ENCODE measurements at places on chromosomes 4 and X. TPM values are rescaled to one million over a fixed set of nuclear protein-coding genes. Genes with fewer than 3 reads are reported as not detected.
A peak's percentile ranks its signal among the peaks of the same experiment; 100 is the strongest.

GRCh38 chr4:18077808-18078207, 56.3 kb upstream of the LCORL start:
- DNase-seq: no peak
- no peak overlapping the region for H3K4me3 ChIP-seq
- H3K27me3 ChIP-seq: peaks cover 6% of the 10 kb centered on the region
- no peak overlapping the region for H3K27ac ChIP-seq

DNA sequence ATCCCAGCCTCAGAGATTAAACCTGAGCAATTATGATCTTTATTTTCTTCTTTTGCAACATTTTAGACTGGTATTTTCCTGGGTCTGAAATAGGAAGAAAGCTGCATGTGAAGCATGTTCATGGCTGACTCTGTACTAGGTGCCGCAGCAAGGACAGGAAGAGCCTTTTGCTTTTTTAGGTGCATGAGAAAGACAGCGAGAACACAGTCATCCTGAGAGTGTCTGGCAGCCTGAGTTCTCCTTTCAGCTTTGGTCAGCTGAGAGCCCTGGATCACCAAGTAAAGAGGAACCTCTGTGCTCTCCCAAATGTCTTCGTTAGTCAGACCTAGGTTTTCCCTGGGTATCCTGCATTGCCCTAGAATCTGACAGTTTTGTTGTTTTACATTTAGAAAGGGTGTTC, 29.8 kb downstream of the FAM149A start:
- no peak overlapping the region for H3K27ac ChIP-seq
- no peaks in the 10 kb centered on the region for H3K36me3 ChIP-seq
- no peak overlapping the region for H3K4me3 ChIP-seq
- H3K27me3 ChIP-seq: peaks cover 7% of the 10 kb centered on the region
- peaks cover 4% of the 10 kb centered on the region for H3K4me1 ChIP-seq
- no peak for DNase-seq

The TAF7L gene
- not detected for total RNA-seq

DNA sequence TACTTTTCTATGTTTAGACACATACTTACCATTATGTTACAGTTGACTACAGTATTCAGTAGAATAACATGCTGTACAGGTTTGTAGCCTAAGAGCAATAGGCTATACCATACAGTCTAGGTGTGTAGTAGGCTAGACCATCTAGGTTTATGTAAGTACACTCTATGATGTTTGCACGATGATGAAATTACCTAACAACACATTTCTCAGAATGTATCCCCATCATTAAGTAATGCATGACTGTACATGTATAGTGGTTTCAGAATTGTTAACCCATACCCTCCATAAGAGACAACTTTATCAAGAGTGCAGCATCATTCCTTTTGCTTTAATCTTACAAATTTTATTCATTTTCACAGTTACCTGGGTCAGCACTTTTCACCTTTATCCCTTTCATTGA, 126.8 kb downstream of the CLCN5 start:
- no peak overlapping the region for H3K27ac ChIP-seq
- no peak overlapping the region for H3K4me3 ChIP-seq
- H3K36me3 ChIP-seq: peaks cover 2% of the 10 kb centered on the region
- no peaks in the 10 kb centered on the region for H3K27me3 ChIP-seq
- no peaks in the 10 kb centered on the region for H3K4me1 ChIP-seq
- no peak for DNase-seq

- peaks cover 2% of the 10 kb centered on the region for H3K36me3 ChIP-seq
- H3K27me3 ChIP-seq: no peaks in the 10 kb centered on the region
- no peak overlapping the region for H3K4me3 ChIP-seq
- no peak overlapping the region for H3K27ac ChIP-seq
These were observed 63.9 kb upstream of the SMIM10 start for GRCh38 chrX:134926864-134927263.

The PPP1R2C gene
- not detected for total RNA-seq

The NUDT10 gene
- total RNA-seq: 1.4 TPM

- peaks cover 94% of the 10 kb centered on the region for H3K27me3 ChIP-seq
- H3K4me1 ChIP-seq: no peaks in the 10 kb centered on the region
- peaks cover 5% of the 10 kb centered on the region for H3K36me3 ChIP-seq
- no peak for DNase-seq
These were observed 7.9 kb downstream of the PITX2 start for GRCh38 chr4:110614976-110615352.

DNA sequence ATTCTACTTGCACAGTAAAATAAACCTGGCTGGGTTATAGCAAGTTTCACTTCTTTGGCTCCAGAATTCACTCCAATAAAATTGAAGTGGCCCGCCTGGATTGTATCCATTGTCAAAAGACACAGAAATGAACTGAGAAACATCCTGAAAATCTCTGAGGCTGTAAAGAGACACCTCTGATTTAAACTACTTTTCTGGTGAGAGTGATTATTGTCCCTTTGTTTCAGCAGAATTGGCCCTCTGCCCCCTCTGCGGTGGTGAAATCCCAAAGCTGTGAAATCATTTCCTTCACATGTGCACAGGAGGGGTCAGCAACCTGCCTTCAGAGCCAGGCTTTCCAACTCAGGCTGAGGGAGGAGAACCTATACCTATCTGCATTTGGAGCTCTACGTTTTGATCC, 23.0 kb downstream of the GAB3 start:
- peaks cover 76% of the 10 kb centered on the region for H3K4me1 ChIP-seq
- no peak overlapping the region for H3K27ac ChIP-seq
- no peaks in the 10 kb centered on the region for H3K27me3 ChIP-seq
- peaks cover 21% of the 10 kb centered on the region for H3K36me3 ChIP-seq

GRCh38 chr4:153365003-153365402, 20.5 kb downstream of the MND1 start:
- peaks cover 78% of the 10 kb centered on the region for H3K36me3 ChIP-seq
- no peak overlapping the region for H3K4me3 ChIP-seq

- no peaks in the 10 kb centered on the region for H3K36me3 ChIP-seq
- H3K27me3 ChIP-seq: no peaks in the 10 kb centered on the region
These were observed 665 bp downstream of the PSMD10 start for GRCh38 chrX:108090491-108091263.

The FAT4 gene
- total RNA-seq: 0.06 TPM

- H3K4me3 ChIP-seq: no peak overlapping the region
- H3K27ac ChIP-seq: no peak overlapping the region
- no peaks in the 10 kb centered on the region for H3K36me3 ChIP-seq
- H3K4me1 ChIP-seq: peaks cover 2% of the 10 kb centered on the region
- DNase-seq: no peak
- H3K27me3 ChIP-seq: peaks cover 31% of the 10 kb centered on the region
These were observed 155.1 kb downstream of the SHROOM3 start for GRCh38 chr4:76589872-76590797.

- H3K27ac ChIP-seq: no peak overlapping the region
- H3K36me3 ChIP-seq: no peaks in the 10 kb centered on the region
- no peaks in the 10 kb centered on the region for H3K27me3 ChIP-seq
- H3K4me3 ChIP-seq: no peak overlapping the region
These were observed 277.6 kb upstream of the NWD2 start for GRCh38 chr4:36966756-36967460.

The GAGE1 gene
- total RNA-seq: not detected

DNA sequence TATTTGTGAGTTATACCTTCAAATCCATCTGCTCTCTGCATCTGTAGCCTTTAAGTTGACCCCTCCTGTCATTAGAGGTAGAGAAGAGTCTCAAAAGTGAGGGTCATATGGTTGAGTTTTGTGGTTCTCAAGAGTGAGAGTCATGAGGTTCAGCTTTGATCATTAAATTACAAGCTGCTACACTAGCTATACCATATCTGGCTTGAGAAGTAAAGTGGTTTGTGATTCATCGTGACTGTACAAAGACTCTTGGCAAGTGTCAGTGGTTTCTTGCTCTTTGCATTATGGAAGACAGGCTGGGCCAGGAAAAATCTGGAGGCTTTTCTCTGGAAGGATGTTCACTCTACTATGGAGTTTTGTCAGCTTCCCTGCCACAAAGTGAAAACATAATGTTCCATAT, 170.6 kb downstream of the ZC4H2 start:
- peaks cover 3% of the 10 kb centered on the region for H3K4me1 ChIP-seq
- peak overlapping the region; percentile 4 for H3K27ac ChIP-seq
- no peaks in the 10 kb centered on the region for H3K27me3 ChIP-seq
